ENCODE measurements at places on chromosomes 11 and 22.
A peak's percentile ranks its signal among the peaks of the same experiment; 100 is the strongest.

DNA sequence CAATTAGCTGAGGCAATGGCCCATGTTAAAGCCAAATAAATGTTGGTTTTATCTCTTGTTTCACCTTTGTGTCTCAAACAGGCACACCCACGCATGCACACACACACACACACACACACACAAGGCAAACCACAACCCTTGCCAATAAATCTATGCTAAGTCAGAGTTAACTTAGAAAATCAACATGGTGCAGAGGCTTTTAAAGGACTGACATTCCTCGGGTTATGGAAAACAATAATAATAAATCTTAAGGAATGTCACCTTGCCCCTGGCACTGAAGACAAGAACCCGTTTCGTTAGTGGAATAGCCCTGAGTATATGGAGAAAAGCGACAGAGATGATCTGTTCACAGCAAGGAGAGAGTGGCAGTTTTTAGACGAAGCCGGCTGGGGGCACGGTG lies 326.3 kb downstream of the NTM start:
- no peak for DNase-seq

DNA sequence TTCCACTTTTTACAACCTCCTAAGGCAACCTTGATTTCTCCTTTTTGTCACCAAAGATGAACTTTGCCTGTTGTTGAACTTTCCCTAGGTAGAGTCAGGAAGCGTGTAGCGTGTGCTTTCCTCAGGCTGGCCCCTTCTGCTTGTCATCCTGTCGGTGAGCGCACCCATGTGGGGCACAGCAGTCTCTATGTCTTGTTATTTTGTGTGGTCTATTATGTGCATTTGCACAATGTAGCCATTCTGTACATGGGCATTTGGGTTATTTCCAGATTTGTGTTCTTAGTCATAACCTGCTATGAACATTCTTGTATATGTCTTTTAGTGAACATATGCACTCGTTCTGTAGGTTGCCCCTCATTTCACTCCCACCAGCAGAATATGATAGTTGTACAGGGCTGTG lies 34.9 kb downstream of the CABIN1 start:
- DNase-seq: no peak

DNA sequence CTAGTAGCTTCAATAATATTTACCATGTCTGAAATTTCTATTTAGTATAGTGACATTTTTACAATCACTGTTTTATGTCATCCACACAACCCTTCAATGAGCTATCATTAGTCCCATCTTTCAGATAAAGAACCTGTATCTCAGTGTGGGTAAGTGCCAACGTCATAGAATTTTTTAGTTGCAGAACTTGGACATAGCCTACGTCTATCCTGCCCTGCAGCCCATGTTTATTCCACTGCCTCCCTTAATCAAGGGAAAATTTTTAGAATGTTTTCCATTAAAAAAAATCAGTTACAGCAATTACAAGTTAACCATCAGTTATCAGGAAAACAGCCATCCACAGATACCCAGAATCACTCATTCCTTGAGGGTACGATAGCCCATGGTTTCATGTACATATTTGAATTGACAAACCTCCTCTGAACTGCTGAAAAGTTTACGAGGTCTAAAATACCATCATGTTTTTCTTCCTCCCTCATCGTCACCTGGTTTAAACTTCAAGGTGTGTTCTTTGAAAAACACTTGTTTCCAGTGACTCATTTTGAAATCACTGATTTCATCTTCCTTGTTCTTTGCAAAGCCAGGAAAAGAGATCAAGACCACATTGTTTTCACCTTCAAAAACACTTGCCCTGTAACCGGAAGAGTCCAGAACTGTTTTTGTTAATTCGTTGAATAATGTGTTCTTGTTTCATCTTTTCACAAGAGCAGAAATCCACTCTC lies 100.9 kb downstream of the FAM76B start:
- DNase-seq: no peak

- DNase-seq: no peak
Observed at GRCh38 chr11:43503417-43503816, 144.7 kb downstream of the TTC17 start.

GRCh38 chr11:662689-663274 lies 25.7 kb downstream of the DRD4 start:
- no peak for DNase-seq

- no peak for DNase-seq
Observed at GRCh38 chr11:121557348-121557747, 104.6 kb upstream of the SORL1-AS1 start.

DNA sequence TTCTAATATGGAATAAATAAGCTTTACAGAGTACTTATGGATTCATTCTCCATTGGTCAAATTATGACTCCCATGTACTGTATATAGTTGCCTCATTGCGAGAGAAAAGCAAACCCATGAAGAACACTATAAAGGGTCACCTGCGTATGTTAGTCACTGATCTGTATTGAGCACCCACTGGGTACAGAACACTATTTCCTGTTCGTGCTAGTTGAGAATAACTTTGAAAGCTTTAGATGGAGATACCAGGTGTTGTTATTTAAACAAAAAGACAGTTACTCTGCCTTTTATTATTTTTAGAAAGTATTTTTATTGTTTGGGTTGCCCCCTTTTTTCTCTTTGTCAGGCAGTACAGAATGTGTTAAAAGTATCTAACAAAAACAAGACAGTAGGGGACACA lies 79.9 kb downstream of the DEUP1 start:
- DNase-seq: peak; percentile 73

Measured in NCI-H1417 treated with DMSO at 0.1 percent for 48 hours (cell line).